NCI-H2029 (cell line): ENCODE measurements at places on chromosomes 3 and 15.
A peak's percentile ranks its signal among the peaks of the same experiment; 100 is the strongest.

GRCh38 chr15:69034352-69034751 lies 19.9 kb downstream of the NOX5 start:
- DNase-seq = no peak

DNA sequence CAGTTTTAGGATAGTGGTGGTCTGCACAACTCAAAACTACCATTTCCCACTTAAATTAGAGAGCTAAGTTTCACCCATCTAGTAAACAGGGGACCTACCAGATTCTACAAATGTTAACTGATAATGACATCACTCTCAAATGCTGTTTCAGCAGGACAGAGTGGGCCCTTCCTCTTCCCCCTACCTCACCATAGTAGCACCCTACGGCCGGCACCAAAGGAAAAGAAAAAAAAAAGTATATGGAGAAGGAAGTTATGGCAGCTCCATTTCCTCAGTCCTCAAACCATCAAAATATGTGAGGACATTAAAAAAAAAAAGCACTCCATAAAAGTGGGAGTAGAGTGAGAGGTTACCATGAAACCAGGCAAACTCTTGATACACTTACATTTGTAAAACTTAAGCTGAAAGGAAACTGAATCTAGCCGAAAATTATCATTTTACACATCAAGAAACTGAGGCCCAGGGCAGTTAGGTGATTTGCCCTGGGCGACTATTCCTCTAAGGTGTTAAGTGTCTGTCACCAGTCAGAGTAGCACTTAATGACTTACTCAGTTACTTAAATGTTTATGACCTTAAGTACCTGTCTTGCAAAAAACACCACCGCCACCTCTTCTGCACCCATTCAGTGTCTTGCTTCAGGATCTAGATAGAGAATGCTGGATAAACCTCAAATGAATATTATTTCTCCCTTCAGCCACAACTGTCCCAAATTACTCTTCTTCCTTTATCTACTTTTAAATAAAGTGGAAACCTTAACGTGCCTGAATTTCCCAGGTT lies 2.7 kb downstream of the MSL2 start:
- no peak for DNase-seq

DNA sequence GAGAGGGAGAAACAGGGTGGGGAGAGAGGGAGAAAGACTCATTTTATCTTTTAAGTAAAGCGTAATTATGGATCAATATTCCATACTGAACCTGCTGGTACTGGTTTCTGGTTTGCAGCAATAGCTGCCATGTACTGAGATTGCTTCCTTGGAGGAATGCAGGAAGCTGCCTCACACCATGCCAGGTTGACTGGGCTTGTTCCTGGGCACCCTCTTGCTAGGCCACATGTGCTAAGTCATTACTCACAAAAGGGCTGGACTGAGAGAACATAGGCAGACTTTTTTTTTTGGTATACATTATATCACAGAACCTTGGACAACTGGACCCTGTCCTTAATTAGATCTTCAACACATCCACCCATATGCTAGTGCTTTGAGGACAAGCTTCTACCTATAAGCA lies 193.4 kb downstream of the ZNF621 start:
- DNase-seq = no peak

DNA sequence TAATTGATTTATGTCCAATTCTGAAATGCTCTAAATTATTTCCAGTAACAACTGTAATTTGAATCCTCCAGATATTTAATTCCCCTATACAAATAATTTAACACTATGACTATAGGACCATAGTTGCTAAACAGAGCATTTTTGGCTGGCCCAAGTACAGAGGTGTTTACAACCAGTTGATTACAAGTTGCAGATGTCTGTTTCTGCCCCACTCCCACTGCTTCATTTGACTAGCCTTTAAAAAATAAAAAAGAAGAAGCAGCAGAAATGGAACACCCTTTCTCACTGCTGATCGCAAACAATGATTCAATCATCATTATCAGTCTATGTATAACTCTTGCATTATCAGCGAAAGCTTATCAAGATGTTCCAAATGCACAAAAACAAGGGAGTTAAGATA lies 54.6 kb downstream of the SENP7 start:
- no peak for DNase-seq

DNA sequence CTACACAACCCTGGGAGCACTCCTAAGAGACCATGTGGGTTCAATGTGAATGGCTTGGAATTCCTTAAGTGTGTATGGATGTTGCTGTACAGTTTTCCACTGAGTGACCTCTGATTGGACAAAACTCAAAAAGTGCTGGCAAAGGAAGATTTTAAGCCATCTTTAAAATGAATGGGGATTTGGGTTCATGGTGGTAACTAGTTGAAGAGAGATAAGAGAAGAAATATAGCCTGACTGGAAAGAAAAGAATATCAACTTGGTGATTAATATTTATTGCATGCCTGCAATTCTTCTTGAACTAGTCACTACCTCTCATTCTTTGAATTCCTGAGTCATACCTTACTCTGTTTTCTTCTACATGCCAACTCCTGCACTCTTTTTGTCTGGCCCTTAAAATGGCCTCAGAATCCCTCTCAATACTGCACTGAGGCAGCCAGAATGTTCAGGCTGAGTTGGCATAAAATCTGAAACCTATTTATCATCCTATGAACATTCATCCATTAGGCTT lies 124.7 kb downstream of the RPL22L1 start:
- no peak for DNase-seq

DNA sequence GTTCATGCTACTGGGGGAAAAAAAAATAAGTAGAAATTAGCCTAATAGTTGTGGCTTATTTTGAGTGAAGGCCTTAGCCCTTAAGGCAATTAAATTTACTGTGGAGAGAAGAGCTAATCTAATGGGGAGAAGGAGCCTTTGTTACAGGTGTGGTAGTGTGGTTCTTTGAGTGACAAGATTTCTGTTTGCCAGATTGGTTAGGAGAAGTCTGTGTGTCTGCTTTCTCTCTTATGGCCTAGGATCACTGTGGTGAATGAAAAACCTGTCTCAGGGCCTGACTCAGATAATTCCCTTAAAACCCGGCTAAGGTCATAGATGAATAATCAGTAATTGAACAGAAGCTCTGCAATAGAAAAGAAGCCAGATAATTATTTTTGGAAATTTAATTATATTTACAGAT lies 27.0 kb downstream of the OPA1 start:
- DNase-seq = no peak

DNA sequence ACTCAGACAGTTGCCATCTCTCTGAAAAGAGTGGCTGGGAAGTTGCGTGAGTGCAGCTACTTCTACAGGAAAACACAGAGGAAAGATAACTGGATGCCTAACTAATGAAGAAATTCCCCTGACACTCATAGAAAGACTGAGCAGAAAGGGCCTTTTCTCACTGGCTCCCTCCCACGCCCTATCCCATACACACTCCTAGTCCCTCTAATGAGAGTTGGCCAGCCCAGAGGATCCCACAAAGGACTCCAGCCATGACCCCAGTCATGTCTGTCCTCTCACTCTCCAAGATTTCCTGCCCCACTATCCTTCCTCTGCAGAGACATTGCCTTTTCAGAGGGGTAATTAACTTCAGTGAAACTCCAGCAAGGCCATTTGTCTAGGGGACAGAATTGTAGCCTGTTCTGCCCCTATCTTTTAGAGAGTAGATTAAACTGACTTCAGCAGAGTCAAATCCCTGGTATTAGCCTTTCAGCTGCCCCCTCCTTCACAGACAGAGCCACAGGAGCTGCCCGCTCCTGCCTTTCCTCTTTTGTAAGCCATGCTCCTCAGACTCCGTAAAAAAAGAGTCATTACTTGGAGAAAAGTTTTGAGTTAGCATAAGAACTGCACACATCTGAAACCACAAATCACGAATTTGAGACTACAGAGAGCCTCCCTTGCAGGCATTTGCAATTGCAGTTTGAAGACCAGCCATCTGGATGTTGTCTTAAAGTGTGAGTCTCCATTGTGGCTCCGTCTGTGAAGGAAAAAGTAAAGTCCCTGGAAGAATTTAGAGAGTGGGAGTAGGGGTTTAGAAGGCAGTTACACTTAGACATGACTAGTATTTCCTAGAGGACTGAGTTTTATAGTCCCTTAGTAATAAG lies 129.1 kb upstream of the SEMA6D start:
- no peak for DNase-seq

DNA sequence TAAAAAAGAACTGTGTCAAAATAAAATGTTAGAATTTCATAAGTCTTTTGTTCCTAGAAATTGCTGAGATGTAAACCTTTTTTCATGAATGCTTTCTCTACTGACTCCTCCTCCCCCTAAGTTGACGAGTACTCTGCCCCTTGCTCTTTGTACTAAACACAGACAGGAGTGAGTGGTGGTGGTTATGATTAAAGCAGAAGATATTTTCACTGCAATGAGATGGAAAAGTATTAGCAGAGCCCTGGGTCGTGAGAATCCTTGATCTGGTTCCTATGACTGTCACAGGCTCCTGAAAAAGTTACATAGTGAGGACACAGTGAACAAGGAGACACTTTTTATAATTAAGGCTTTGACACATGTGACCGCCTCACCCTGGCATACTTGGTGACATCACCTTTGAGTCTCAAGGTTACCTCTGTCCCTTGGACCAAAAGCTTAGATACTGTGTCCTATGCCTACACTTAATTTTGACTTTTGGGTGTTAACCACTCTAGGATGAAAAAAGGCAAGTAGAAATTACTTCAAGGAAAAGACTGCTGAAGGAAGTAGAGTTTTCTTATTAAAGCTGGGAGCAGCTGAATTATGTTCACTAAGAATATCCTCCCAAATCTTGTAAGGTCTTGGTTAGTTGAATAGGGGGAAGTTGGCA lies 130.4 kb upstream of the LYSMD4 start:
- DNase-seq = no peak

- DNase-seq = no peak
Observed at GRCh38 chr3:53171827-53172505, 11.0 kb downstream of the PRKCD start.

- DNase-seq = peak; percentile 41
Observed at GRCh38 chr3:60240492-60240891, 1010.8 kb downstream of the FHIT start.

DNA sequence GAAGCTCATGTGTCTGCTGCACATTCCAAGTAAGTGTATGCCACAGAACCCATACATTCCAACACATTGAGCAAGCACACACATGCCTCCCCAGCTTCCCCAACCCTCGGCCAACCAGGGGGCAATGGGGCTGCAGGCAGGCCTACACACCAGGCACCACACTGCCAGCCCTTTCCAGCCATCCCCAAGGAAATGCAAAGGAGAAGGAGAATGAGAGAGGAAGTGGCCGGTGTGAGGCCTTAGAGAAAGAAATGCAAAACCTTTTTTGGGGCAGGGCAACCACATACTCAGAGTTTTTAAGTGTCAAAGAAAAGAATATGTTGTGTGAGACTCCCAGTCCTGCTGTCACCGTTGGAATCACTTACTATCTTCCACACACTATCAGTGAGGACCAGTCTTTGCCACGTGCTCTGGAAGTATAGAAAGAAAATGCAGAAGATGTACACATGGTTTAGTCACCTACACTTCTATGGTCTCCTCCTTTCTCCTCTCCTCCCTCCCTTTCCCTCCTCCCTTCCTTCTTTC lies 11.1 kb downstream of the IGF2BP2 start:
- DNase-seq = no peak

- DNase-seq = no peak
Observed at GRCh38 chr3:148974726-148975125, 16.6 kb upstream of the GYG1 start.

GRCh38 chr3:174094669-174095068 lies 697.1 kb downstream of the NLGN1 start:
- DNase-seq = no peak

DNA sequence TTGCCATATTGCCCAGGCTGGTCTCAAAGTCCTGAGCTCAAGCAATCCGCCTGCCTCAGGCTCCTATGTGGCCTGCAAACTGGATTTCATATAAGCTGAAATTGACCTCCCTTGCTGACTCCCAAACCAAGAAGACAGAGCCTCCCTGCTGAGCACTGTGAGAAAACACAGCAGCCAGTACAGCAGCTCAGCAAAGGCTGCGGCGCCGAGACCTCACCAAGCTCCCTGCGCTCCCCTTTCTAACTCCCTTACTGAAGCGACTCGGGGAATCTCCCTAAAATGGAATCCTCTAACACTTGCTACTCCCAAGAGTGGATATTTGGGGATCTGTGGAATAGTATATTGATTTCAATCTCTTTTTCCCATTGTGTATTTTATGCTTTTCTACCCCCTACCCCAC lies 34.6 kb downstream of the MUC20 start:
- DNase-seq = no peak

GRCh38 chr15:77749998-77750540 lies 117.4 kb upstream of the LINGO1 start:
- no peak for DNase-seq

GRCh38 chr3:64176461-64176996 lies 48.7 kb downstream of the PRICKLE2 start:
- DNase-seq = no peak

GRCh38 chr3:127525373-127525772 lies 65.2 kb downstream of the TPRA1 start:
- peak; percentile 44 for DNase-seq

DNA sequence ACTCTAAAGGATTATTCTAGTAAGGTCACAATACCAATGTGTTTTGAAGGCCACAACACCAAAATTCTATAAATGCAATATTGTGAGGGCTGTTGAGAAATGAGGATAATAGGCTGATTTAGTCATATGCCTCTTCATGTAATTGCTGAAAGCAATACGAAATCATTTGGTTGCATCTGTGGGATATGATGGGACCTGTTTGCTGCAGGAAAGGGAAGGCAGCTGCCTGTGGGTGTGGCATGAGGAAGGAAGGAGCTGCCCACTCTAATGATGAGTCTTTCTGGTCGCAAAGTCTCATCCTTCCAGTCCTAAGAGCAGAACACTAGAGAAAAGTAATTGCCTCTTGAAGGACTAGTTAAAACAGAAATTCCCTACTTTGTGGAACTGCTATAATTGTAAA lies 245.3 kb upstream of the ZPLD1 start:
- DNase-seq = no peak

GRCh38 chr3:72080800-72081199 lies 295.9 kb upstream of the PROK2 start:
- no peak for DNase-seq

- DNase-seq = no peak
Observed at GRCh38 chr15:100783291-100783690, 96.3 kb upstream of the ALDH1A3 start.

- no peak for DNase-seq
Observed at GRCh38 chr15:25742776-25743547, 120.2 kb downstream of the ATP10A start.

DNA sequence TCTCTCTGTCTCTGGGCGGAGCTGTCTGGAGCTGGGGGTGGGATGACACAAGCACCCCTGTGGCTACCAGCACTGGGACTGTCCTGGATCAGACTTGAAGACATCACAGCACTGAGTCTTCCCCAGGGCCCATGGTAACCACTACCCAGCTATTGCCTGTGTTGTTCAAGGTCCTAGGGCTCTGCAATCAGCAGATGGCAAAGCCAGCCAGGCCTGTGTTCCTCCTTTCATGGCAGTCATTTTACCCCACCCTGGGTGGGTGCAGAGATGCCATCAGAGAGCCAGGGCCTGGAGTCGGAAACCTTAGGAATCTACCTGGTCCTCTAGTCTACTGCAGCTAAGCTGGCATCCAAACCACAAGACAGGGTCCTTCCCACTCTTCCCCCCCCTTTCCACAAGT lies 38.4 kb downstream of the OXSR1 start:
- no peak for DNase-seq
